Activated naive CD8-positive, alpha-beta T cell treated with anti-CD3 and anti-CD28 coated beads, Interleukin-2, amount 50 U/mL, for 24 hours (primary cell): ENCODE measurements at places on chromosomes 2 and 18.

DNA sequence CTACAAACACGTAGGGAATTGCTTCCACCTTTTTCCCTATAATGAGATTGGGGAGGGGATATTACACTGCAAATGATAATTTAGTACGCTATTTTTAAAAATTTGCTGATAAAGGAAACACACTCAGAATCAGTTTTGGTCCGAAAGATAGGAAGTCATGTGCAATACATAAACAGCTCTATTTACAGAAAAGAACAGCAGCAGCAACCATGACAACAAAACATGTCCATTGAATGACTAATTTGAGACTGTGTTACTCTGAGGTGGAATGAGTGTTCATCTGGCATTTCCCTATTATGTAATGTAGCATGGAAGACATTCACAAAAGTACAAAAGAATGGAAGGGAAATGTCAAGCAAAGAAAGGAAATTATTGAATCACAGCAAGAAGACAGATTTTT lies 337.2 kb downstream of the NBAS start:
- no peaks in the 10 kb centered on the region for H3K27me3 ChIP-seq
- H3K4me3 ChIP-seq, result no peak overlapping the region
- no peak for DNase-seq
- peaks cover 31% of the 10 kb centered on the region for H3K36me3 ChIP-seq
- H3K4me1 ChIP-seq, result peaks cover 2% of the 10 kb centered on the region

DNA sequence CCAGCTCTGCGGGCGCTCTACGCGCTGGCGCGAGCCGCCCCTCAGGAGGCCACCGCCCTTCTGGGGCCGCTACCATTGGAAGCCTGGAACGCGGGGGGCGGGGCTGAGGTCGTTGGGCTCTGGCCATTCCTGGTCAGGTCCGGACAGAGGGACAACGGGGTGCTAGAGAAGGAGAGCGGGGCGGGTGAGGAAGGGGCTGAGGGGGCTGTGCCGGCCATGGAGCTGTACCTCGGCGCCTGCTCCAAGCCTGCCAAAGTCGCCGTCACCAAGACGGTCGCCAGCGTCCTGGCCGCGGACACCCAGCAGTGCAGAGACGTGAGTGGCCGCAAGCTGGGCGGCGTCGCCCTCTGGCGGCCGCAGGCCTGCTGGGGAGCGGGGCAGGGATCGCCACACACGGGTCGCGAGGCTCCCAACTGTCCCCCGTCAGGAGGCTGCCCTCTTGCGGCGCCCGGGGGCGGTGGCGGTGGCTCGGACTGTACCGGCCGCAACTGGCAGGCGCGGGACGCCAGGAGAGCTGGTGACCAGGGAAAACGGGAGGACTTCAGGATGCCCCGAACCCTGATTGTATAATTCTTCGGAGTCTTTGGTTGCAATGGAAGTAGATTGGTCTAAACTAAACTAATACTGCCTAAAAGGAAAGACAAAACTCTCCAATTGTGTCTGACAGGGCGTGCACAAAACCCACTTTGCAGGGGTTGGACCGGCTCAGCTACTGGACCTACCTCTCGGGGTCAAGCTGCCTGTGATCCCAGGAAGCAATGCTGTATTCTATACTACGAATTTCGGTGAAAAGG lies at the start of gene FSIP2:
Gene FSIP2, plus strand, starts transcription at position 126 of the 794 bp plus-strand sequence. Its CDS starts 91 bp downstream, at position 217.
- peaks cover 4% of the 10 kb centered on the region for H3K4me1 ChIP-seq
- H3K4me3 ChIP-seq, result no peak within 1 kb of the TSS
- H3K27ac ChIP-seq, result no peak within 1 kb of the TSS
- no peaks in the 10 kb centered on the region for H3K36me3 ChIP-seq
- H3K27me3 ChIP-seq, result peaks cover 20% of the 10 kb centered on the region

DNA sequence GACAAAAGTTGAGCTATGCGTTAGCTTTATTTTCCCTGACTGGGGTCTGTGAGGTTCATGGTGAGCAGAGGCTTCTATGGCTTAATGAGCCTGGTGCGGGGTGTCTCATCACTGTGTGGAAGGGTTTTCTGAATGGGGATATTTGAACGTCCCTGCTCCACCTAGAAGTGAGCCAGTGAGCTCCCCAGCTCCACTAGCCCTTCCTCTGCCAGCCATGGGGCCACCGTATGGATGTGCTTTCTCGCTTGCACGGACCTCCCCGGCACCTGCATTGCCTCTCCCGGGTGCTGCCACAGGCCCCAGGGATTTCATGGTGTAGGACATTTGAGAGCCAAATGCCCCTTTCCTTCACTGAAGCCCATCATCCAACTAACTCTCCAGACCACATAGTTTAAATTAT lies 37.8 kb downstream of the CYP26B1 start:
- H3K27ac ChIP-seq, result no peak overlapping the region
- H3K27me3 ChIP-seq, result peaks cover 5% of the 10 kb centered on the region
- no peak for DNase-seq
- no peaks in the 10 kb centered on the region for H3K4me1 ChIP-seq
- no peak overlapping the region for H3K4me3 ChIP-seq
- no peaks in the 10 kb centered on the region for H3K36me3 ChIP-seq

- H3K27me3 ChIP-seq, result no peaks in the 10 kb centered on the region
- no peak for DNase-seq
- no peaks in the 10 kb centered on the region for H3K4me1 ChIP-seq
- H3K36me3 ChIP-seq, result no peaks in the 10 kb centered on the region
- H3K4me3 ChIP-seq, result no peak overlapping the region
Observed at GRCh38 chr2:66896131-66896530, 461.2 kb downstream of the MEIS1 start.

DNA sequence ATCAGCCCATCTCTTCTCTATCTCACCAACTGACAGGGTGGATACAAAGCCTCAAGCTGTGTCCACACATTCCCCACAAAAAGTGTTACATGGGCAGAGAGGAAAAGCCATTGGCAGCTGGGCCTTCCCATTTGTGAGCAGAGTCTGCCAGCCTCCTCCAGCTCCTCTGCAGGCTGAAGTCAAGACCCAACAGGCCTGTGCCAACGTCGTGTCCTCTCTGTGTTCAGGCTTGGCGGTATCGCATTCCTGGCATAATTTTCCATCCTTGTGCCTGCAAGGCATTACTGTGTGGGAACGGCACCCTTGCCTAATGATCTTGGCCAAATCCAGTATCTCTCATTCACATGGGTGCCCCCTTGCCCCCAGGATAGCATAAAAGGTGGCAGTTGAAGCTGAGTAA lies 41.5 kb upstream of the APCDD1 start:
- peaks cover 1% of the 10 kb centered on the region for H3K27me3 ChIP-seq
- H3K4me1 ChIP-seq, result no peaks in the 10 kb centered on the region
- no peak overlapping the region for H3K27ac ChIP-seq
- no peak for DNase-seq

DNA sequence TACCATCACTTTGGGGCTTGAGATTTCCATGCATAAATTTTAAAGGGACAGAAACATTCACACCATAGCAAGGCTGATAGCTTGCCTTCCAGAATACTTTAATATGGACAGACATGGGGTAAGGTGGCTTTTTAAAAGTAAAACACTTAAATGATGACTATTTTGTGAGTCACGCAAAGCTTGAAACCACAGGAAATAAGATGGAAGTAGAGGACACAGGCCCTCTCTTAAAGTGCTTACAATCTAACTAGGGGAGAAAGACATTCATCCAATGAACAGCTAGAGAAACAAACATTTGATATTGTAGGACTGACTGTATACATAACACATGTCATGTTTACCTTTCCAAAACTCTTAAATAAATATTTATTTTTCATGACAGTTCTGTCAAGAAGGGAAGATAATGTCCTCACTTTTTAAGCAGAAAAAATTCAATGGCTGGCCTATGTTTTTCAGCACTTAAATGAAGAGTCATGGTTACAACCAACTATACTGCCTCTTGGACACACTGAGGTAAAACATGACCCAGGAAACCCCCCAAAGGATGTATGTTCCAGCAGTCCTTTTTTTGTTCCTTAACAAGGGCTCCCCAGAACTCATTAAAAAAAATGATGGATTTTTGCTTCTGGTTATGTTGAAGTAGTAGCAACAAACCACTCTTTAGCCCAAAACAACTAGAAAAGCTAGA lies 120.0 kb upstream of the RBMS1 start:
- DNase-seq, result no peak
- H3K27me3 ChIP-seq, result no peaks in the 10 kb centered on the region
- H3K4me1 ChIP-seq, result peaks cover 15% of the 10 kb centered on the region
- no peak overlapping the region for H3K27ac ChIP-seq
